AG10803 (cell line): ENCODE measurements at places on chromosomes 4 and X.
A peak's percentile ranks its signal among the peaks of the same experiment; 100 is the strongest.

GRCh38 chr4:11138964-11139363 is 289.7 kb downstream of the HS3ST1 start:
- DNase-seq, result no peak

GRCh38 chr4:113471146-113471860 is 290.2 kb downstream of the CAMK2D start:
- DNase-seq, result peak; percentile 65

- DNase-seq, result no peak
These were observed 76.3 kb downstream of the ATP10D start for GRCh38 chr4:47561331-47561730.

GRCh38 chr4:55181010-55182005 is 55.9 kb upstream of the KDR start:
- DNase-seq, result no peak

- no peak for DNase-seq
These were observed 219.0 kb downstream of the KLHL4 start for GRCh38 chrX:87736576-87736975.

DNA sequence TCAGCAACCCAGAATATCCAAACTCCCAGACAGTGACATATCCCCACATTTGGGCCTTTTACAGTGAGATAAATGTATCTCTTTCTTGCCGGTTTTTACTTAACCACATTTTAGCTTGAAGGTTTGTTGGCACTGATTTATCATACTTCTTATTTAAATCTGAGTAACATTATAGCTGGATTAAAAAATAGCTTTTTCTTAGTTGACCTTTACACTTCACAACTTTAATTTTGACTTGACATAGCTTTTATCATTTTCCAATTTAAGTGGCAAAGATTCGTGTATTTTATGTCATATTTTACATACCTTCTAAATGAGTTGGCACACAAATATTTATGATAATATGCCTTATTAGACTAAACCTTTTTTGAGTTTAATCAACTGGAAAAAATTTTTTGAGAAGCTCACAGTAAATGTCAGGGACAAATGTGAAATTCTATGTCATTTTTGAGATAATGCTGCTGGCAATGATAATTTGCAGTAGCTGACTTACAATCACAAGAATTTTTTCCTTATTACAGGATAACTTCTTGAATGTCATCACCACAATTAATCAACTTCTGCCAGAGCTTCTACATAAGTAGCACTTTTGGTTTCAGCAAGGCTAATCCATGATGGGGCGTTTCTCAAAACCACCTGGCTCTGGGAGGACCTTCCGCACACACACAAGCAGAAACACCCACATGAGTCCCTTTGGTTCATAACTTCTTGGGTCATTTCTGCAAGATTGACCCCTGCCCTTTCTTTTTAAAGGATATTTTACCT is 80.3 kb downstream of the SYTL5 start:
- DNase-seq, result no peak

DNA sequence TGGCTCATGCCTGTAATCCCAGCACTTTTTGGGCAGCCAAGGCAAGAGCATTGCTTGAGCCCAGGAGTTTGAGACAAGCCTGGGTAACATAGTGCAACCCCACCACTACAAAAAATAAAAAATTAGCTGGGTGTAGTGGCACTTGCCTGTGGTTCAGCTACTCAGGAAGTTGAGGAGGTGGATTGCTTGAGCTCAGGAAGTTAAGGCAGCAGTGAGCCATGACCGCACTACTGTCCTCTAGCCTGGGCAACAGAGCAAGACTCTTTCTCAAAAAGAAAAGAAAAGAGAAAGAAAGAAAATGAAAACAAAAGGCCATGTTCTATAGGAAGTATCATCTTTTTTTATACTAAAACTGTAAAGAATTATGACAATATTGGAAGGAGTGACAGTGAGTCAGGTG is 38.5 kb downstream of the NEK1 start:
- no peak for DNase-seq

- peak; percentile 97 for DNase-seq
These were observed 459.7 kb downstream of the IL15 start for GRCh38 chr4:142095886-142096605.

DNA sequence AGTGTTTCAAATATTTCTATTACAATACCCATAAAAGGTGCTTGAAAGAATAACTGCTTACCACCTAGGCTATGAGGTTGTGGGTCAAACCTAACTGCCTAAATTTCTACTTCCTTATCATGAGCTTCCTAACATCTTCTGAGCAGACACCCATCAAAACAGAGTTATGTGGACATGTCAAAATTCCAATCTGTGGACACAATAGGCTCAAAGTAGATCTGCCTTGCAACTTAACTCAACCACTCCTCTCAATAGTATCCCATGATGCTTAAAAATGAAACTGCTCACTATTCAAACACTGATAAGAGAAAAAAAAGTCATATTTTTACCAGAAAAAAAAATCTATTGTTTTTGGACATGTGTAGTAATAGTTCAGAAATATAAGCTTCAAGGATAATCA is 462.7 kb downstream of the INPP4B start:
- DNase-seq, result no peak

GRCh38 chrX:40132751-40133150 is 35.0 kb upstream of the BCOR start:
- DNase-seq, result peak; percentile 80

- no peak for DNase-seq
These were observed 59.4 kb downstream of the REPS2 start for GRCh38 chrX:17005712-17006368.

GRCh38 chr4:168082379-168082778 is 10.0 kb upstream of the ANXA10 start:
- DNase-seq, result no peak

DNA sequence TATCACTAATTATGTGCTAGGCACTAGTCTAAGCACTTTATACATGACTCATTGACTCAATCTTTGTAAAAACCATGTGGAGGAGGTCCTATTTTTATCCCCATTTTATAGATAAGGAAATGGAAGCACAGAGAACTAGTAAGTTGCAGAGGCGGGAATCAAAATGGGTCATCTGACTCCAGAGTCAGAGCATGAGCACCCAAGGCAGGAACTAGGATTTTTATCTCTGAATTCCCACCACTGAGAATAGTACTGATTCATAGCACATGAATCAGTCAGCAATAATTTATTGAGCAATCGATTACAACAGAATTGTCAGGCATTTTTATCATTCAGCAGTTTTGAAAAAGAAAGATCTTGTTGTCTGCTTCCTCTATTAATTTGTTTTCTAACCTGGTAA is 19.3 kb downstream of the SCARB2 start:
- peak; percentile 90 for DNase-seq

GRCh38 chr4:30724247-30724646 is 4.1 kb downstream of the PCDH7 start:
- no peak for DNase-seq

- no peak for DNase-seq
These were observed 22.1 kb upstream of the TRIM60 start for GRCh38 chr4:165009493-165010227.

DNA sequence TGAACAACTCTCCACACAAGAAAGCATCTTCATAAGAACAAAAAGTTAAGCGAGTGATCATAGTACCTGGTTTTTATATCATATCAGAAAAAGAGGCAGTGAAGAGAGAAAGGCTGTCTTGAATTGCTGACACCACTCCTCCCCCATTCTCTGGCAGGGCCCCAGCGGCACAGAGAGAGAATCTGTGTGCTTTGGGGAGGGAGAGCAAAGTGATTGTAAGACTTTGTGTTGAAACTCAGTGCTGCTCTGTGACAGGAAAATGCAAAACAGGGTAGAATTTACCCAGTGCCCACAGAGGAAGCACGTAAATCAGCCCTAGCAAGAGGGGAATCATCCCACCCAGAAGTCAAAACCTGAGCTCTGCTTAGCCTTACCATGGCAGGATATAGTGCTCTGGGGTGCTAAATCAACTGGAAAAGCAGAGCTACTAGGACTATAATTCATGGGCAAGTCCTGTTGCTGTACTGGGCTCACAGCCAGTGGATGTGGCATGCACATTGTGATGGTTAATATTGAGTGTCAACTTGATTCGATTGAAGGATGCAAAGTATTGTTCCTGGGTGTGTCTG is 174.6 kb downstream of the PRR32 start:
- no peak for DNase-seq

DNA sequence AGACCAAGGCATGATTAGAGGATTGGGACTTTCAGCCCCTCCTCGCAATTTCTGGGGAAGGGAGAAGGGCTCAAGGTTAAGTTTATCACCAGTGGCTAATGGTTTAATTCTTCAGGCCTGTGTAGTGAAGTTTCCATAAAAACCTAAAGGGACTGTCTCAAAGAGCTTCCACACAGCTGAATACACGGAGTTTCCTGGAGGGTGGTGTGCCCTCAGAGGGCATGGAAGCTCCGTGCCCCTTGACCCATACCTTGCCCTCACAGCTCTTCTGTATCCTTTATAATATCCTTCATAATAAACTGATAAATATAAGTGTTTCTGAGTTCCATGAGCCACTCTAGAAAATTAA is 66.6 kb upstream of the DDX60 start:
- no peak for DNase-seq

DNA sequence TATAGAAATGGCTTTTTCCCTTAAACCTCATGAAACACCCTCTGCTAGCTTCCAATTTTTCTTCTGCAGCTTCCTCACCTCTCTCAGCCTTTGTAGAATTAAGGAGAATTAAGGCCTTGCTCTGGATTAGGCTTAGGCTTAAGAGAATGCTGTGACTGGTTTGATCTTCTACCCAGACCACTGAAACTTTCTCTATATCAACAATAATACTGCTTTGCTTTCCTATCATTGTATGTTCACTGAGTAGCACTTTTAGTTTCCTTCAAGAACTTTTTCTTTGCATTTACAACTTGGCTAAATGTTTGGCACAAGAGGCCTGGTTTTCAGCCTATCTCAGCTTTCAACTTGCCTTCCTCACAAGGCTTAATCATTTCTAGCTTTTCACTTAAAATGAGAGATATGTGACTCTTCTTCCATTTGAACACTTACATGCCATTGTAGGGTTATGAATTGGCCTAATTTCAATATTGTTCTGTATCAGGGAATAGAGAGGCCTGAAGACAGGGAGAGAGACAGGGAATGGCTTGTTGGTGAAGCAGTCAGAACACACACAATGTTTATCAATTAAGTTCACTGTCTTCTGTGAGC is 28.2 kb downstream of the TMEM154 start:
- no peak for DNase-seq

DNA sequence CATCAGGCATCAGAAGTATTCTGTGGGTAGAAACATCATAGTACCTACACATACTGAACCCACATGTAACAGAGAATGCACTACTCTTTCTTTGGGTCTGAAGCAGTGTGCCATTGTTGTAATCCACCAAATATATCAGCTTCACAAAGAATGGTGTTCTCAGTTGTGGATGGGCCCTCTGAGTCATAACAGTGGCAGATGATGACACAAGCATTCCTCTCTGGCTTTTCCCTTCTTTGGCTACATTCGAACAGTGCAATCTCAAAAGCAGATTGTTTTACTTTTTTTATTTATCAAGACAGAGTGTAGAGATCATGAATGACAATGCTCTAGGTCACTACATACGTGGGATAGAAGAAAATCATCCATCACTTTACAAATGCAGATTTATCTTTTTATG is 247.2 kb upstream of the EPHA5 start:
- no peak for DNase-seq

DNA sequence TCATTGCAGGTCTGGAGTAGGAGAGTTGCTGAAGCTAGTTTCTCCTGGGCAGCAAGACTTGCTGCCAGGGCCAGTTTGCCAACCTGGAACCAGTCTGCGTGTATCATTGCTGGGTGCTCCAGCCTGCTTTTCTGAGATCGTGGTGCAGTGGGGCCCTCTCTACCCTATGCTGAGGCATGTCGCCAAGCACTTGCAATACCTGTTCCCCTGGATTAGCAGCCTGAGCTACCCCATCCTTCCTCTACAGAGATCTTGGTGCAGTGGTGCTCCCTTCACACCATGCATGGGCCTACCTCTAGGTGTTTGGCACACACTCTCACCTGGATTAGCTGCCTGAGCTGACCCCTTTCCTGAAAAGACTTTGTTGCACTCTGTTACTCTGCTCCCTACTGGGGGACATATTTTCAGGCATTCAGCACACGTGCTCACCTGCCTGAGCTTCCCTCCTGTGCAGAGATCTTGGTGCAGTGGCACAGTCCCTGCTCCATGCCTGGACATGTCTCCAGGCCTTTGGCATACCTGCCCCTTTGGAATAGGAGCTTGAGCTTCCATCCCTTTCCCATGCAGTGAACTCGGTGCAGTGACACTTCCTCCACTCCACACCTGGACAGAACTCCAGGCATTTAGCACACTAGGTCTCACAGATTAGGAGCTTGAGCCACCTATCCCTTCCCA is 133.7 kb upstream of the CXCL13 start:
- no peak for DNase-seq

DNA sequence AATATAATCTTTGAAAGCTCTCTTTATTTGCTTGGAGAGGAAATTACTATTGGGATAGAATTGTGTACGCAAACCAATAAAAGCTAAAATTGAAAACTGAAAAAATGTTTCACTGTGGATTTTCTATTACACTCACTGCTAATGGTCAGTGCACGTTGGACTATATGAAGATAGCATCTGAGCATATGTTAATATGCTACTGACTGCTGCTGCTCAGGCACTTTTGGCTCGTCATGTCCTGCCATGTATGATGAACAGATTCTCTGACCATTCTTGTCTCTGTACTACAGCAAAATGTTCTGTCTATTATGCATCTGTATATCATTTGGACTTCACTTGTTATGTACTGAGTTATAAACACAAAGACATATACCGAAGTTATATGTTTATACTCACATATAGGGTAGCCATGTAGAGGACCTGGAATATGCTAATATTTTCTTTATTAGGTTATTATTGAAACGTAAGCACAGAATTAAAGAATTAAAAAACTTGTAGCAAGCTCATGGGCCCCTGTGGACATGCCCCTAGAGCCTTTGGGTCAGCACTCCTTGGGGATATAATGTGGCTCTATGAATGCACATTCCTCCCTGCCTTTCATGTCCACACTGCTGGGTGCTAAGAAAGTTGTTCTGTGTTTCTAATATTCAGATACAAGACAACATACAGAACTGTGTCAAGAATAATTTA is 120.8 kb downstream of the ANK2 start:
- no peak for DNase-seq

DNA sequence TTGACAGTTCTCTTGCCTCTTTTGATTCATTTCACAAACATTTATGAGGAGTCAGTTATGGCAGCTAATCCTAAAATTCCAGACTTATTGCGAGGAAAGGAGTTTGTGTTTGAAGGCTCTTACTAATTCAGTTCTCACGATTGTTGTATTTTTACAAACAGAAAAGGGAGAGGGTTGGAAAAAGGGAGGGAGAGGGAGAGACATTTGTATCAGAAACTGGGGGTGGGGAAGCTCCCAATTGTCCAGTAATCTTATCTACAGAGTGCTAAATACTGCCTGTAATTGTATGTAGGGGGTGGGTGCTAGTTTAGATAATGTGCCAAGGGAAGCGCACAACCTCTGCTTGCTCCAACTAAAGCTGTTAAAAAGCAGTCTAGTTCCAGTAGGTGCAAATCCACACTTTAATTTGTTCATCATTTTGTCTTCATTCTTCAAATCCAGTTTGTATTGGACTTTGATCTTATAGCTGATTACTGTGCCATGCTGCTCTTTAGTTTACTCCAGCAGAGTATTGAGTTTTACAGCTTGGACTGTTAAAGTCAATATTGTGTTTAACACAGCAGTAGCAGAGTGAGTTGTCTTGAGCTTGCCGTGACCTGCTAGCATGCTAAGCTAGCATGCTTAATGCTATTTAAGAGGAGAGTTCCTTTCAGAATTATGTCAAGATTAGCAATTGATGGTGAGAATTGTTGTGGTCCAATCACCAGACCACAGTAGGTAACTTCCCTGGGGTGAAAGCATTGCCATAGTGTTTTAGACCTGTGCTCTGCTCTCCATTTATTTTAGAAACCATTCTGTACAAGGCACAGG is 13.9 kb downstream of the FNIP2 start:
- DNase-seq, result peak; percentile 56
